ENCODE measurements at places on chromosomes 6 and 20. TPM values are rescaled to one million over a fixed set of nuclear protein-coding genes. Genes with fewer than 3 reads are reported as not detected.
A peak's percentile ranks its signal among the peaks of the same experiment; 100 is the strongest.

Gene FNDC1
- total RNA-seq, result not detected

Gene ERVFRD-1
- total RNA-seq, result not detected

Gene THBS2
- not detected for total RNA-seq

Gene PCK1
- total RNA-seq, result not detected

Gene FAM229B
- 1.9 TPM for total RNA-seq

Gene IMPG1
- not detected for total RNA-seq

Gene LGSN
- 0.17 TPM for total RNA-seq

DNA sequence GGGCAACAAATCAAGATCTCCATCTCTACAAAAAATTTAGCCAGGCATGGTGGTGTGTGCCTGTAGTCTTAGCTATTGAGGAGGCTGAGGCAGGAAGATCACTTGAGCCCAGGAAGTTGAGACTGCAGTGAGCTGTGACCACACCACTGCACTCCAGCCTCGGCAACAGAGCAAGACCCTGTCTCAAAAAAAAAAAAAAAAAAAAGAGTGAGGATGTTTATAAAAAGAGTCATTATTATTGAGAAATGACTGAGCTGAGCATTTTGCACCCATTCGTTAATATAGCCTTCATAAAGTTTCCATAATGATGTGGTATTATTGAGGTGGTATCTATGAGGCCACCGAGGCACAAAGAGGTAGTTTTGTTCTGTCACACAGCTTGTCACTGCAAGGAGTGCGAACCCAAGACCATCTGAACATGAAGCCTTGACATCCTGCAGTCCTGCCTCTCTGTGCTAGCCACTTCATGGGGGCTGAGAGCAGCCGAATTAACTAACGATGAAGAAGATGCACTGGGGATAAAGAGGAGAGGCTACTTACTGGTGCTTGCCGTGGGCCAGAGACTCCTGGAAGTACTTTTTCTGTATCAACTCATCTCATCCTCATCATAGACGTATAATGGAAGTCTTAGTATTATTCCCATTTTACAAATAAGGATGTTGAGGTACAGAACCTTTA lies 175.5 kb downstream of the BCAS1 start:
- DNase-seq, result no peak

DNA sequence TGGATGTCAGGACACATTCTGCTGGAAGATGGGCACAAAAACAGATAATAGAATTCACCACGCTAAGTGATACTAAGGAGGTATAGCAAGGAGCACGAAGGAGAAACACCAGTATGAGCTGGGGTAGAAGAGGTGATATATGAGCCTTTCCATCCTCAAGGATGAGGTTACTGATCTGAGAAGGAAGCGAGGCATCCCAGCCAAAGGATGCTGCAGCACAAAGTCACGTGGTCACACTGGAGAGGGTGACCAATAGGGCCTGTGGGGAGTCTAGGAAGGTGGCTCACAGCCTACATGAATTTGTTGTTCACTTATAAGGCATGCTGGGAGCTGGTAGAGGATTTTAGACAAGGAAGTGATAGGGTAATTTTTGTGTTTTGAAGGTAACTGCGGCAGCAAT lies 1.4 kb downstream of the GINS1 start:
- no peak for DNase-seq

GRCh38 chr6:18823782-18824386 lies 436.7 kb downstream of the RNF144B start:
- DNase-seq, result peak; percentile 34

- DNase-seq, result no peak
Observed at GRCh38 chr20:51388227-51388626, 154.3 kb downstream of the NFATC2 start.

DNA sequence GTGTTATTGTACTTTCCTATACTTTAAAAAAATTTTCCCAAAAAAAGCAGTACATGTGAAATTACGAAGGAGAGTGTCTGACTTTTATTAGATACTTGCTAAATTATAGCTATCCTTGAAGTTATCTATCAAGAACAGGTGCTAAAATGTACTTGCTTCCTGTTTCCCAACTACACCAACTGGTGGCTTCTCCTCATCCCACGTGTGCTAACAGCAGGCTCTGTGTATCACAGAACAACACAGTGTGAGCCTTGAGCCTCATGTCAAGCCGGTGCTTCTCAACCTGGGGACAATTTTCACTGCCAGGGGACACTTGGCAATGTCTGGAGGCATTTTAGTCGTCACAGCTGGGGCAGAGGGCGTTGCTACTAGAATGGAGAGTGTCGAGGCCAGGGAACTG lies 36.2 kb upstream of the CDYL start:
- DNase-seq, result no peak

DNA sequence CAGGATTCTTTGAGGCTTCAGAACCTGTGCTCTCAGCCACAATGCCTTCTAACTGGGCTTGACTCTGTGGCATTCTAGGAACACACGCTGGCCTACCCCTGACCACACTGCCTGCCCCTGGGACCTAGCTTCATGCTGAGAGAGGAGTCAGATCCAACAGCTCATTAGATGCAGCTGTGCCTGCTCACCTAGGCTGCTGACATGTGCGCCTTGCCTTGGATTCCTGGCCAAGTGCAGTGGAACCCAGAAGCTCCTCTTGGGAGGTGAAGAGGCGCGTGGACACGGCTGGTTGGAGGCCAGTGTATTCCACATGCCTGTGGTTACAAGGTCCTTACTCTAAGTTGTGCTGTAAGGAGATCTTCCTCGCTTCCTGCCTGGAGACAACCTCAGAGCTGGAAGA lies 24.7 kb upstream of the KCNK16 start:
- DNase-seq, result no peak

DNA sequence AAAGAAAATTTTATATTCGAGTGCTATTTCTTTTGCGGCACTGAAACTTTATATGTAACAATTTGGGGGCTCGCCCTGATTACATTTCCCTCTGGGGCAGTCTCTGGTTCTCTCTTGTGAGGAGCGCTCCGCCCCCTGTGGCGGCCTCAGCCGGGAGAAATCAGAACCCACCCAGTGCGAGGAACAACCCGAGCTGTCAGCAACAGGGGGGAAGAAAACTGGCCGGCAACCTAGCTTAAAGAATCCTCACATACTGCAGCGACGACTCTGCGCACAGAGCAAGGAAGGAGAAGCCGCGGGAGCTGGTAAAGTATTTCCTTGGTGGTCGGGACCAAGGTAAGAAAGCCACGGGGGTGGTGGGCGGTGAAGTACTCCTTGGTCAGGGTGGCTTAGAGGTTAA lies 23.9 kb upstream of the SLC52A3 start:
- no peak for DNase-seq

DNA sequence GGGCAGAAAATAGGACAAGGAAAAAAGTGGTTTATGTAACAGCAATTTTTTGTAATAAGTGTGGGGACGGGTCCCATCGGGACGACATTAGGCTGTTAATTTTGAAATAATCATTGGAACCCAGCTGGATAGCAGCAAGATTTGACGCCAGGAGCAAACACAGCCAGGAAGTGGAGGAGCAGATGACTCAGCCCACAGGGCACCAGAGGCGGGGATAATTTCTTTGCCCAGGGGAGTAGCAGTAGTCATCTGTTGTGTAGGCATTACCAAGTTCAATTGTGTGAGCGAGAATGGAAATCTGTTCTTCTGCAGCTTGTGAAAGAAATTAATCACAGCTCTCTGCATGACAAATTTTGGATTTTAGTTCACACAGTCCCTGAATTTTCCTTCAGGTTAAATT lies 22.6 kb upstream of the RIN2 start:
- DNase-seq, result no peak

DNA sequence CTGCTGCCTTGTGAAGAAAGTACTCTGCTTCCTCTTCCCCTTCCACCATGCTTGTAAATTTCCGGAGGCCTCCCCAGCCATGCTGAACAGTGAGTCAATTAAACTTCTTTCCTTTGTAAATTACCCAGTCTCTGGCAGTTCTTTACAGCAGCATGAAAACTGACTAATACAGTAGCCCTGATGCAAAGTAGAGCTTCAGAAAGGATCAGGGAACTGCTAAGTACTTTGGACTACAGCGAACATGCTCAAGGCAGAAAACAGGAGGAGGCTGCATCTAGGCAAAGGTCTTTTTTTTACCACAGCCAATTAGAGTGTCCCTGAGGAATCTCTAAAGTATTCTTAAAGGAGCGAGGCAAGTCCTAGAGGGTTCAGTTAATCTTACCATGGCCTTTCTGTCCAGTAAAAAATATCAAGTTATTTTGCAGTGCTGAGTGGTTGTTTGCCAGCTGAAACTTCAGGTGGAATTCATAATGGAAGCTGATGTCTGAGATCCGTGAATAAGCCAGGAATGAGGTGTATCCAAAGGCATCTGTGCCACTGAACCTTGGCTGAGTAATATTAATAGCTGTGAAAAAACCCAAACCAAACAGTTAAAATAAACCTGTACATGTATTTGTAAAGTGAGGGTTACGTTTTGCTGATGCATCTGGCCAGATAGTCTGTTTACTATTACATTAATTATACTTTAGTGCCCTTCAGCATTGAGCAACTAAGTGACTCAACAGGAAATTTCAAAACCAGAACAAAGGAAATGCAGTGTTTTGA lies 170.4 kb downstream of the PHF3 start:
- no peak for DNase-seq

DNA sequence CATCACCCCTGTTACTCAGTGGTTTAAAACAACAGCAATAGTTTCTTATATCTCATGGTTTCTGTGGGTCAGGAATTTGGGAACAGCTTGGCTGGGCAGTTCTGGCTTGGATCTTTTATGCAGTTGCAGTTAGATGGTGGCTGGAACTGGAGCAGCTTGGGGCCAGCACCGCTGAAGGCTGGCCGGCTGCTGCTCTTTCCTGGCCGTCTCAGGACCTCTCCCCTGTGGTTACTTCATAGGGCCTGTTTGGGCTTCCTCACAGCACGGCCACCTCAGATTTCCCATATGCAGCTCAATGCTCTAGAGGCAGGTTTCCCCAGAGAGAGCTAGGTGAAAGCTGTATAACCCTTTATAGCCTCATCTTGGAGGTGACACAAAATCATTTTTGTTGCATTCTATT lies 15.6 kb downstream of the PKIG start:
- DNase-seq, result no peak

DNA sequence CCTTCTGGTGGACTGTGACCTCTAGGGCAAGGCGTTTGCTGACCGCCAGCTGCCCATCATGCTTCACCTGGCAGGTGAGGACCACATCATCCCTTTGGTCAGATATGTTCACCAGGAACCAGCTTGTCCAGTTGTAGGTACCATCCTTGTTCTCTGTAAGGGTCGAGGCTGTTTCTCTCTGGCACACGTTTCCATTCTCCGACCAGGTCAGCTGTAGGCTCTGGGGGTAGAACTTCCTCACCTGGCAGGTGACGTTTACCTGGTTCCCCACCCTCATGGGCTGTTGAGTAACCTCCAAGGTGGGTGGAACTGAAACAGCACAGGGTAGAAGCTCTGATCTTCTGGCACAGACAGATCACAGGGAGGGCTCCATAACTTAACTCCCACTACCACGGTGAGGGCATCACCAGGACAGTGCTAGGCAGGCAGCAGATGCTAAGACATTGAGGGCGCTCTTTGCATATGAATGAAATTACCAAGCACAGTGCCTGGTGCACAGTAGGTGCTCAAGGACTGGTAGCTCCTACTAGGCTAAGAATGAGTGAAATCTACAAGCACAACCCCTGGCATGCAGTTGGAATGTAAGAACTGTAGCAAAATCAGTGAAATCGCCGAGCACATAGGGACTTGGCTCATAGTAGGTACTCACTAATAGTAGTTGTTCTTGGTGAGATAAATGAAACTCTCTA lies 15.6 kb upstream of the SIRPB1 start:
- DNase-seq, result no peak

GRCh38 chr20:3889489-3890397 lies 556 bp downstream of the PANK2 start:
- DNase-seq, result peak; percentile 64

GRCh38 chr6:76593668-76594067 lies 521.2 kb upstream of the IMPG1 start:
- no peak for DNase-seq

GRCh38 chr20:38926934-38927616 lies 858 bp downstream of the FAM83D start:
- DNase-seq, result no peak

- no peak for DNase-seq
Observed at GRCh38 chr6:169589293-169589692, 112.5 kb downstream of the WDR27 start.

GRCh38 chr6:97085772-97086171 lies 161.2 kb downstream of the KLHL32 start:
- no peak for DNase-seq

DNA sequence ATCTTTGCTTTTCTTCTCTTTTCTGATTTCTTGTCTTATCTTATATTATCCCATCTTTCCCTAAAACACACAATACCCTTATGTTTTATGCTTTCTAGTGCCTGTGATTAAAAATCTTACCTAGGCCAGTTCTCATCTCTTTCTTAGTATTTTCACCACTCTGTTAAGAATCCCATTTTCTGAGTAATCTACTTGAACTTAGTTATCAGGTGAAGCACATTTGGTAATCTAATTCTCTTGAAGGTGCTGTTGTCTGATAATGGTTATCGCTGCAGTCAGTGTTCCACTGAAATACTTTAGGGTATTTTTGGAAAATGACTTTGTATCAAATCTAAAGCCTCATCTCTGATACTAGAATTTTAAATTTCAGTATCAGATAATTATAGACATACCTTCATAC lies 192.5 kb upstream of the MAN1A1 start:
- no peak for DNase-seq

- DNase-seq, result no peak
Observed at GRCh38 chr20:43389211-43389610, 68.5 kb upstream of the SRSF6 start.

DNA sequence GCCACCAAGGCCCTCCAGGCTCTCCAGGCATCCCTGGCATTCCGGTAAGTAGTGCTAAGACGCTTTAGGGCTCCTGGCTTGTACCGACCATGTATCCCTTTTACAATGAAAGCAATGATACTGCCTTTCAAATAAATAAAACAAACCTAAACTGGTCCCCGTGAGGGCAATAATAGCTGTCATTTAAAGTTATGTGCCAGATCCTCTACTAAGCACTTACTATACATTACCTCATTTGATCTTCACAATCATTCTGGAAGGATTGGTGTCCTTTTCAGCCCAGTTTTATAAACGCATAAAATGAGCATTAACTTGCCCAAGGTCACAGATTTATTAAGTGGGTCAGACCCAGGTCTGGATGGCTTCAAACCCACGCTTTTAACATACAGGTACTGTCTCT lies 114.7 kb downstream of the COL9A1 start:
- no peak for DNase-seq

DNA sequence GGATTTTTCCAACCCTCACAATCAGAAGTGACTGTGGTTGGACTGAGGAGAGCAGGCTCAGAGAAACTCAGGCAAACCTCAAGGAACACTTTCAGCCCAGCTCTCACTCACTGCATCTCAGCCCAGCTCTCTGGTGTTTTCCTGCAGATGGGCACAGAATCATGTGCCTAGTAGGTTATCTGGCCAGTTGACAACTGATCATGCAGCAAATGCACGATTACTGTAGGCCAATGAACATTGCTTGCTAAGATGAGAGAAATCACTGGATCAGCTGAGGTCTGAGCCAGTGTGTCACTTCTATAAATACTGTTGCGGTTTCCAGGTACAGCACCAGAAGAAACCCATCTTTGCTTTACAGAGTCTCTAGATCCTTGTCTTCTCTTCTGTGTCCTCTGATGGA lies 540.5 kb downstream of the CD83 start:
- no peak for DNase-seq

GRCh38 chr6:49937811-49938210 lies 26.2 kb downstream of the DEFB114 start:
- DNase-seq, result no peak

- DNase-seq, result peak; percentile 72
Observed at GRCh38 chr20:57389695-57390603, 1.2 kb upstream of the RBM38 start.

Data from activated naive CD8-positive, alpha-beta T cell treated with anti-CD3 and anti-CD28 coated beads, Interleukin-2, amount 10 ng/mL, durations not matched to agents 7 days and 5 days (primary cell).